ENCODE measurements at places on chromosomes 3 and 15.

DNA sequence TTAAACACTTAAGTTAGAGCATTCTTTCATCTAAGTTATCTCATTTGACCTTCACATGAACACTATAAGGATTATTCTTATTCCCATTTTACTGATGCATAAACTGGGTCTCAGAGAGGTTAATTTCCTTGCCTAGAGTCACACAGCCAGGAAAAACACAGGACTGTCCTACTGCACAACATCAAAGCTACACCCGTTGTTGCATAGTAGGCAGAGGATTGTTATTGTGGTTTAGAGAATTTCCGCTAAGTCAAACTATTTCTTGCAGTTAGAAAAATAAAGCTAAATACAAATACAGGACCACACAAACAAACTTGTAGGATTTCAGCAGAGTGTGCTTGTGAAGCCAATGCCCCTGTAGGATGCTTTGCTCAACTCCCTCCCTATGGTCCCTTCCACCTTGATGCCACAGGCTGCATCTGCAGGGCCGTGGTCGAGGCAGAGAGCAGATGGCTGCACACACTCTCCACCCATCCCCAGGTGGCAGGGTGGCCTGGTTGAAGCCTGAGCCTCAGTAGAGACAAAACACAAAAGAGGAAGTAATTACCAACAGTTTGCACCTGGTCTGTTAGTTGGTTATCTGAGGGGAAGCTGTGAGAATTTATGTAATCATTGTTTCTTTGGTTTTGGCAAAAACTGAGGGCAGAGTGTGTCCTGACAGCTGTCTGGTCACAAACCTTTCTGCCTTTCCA is 41.1 kb upstream of the SKOR1 start:
- no peak for DNase-seq

- no peak for DNase-seq
Observed at GRCh38 chr3:101091489-101091888, 98.3 kb upstream of the ABI3BP start.

GRCh38 chr3:126287536-126288241 is 69.5 kb downstream of the KLF15 start:
- peak; percentile 48 for DNase-seq

DNA sequence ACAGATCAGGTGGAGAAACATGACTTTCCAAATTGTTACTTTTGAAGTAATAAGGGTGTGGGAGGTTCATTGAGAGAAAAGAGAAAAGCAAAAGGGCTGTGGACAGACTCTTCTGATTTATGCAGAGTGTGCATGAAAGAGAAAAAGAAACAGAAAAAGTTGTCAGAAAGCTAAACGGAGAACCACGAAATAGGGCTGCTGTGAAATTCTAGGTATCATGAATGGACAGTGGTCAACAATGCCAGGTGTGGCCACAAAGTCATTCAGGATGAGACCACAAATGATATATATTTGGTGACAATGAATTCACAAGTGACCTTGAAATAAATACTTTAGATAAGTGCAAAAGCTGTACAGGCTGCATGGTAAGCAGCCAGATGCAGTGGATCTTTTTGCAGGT is 170.1 kb downstream of the IL5RA start:
- no peak for DNase-seq

GRCh38 chr3:74575857-74576256 is 38.6 kb downstream of the CNTN3 start:
- DNase-seq = no peak

DNA sequence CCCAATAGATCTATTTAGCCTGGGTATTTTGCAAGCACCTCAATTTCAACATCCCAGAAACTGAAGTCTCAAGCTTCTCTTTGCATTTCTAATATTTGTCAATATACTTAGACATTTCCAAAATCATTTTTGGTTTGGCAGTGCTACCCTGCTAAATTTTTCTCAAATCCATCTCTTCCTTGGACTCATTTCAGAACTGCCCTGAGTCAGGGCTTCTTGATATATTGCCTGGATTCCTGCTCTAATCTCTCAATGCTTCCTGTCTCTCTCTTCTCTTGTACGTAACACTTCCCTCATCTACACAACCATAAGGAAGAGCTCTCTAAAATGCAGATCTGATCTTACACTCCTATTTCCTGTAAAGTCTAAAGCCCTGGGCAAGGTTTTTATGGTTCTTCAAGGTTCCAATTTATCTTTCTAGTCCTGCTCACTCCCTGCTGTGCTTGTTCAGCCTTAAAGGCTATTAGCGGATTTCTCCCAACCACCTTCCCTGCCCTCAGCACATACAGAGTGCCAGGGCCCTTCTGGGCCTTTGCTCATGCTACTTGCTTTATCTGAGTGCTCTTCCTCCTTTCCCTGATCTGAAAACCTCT is 53.0 kb upstream of the MME start:
- peak; percentile 95 for DNase-seq

- DNase-seq = peak; percentile 30
Observed at GRCh38 chr3:72810659-72811434, 37.4 kb downstream of the SHQ1 start.

DNA sequence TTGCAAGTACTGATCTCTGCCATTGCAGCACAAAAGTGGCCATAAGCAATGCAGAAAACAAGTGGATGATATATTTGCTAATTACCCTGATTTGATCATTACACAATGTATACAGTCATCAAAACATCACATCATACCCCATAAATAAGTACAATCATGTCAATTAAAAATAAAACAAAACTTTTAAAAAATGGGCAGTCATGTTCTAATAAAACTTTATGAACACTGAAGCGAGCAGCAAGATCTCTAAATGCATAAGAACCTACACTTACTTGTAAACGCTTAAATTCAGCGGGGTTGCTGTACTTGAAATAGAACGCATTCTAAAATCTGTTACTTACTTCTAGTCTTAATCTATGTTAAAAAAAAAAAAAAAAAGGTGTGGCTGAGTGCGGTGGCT is 73.4 kb downstream of the AQR start:
- DNase-seq = no peak

DNA sequence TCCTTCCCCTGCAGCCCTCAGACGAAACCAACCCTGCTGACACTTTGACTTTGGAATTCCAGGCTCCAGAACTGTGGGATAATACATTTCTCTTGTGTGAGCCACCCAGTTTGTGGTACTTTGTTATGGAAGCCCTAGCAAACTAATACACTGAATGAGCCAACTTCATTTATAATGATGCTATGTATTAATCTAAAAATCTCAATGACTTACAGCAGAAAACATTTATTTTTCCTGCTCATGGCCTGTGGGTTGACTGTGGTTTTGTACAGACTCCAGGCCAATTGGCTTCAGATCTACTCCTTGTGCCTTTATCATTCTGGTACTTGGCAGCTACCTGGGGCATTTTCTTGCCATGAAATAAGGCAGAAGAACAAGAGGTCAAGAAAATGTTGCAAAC is 152.4 kb downstream of the EBLN2 start:
- peak; percentile 62 for DNase-seq

- DNase-seq = no peak
Observed at GRCh38 chr3:185758912-185759311, 65.9 kb downstream of the IGF2BP2 start.

- no peak for DNase-seq
Observed at GRCh38 chr15:97547381-97547780, 413.1 kb upstream of the ARRDC4 start.

DNA sequence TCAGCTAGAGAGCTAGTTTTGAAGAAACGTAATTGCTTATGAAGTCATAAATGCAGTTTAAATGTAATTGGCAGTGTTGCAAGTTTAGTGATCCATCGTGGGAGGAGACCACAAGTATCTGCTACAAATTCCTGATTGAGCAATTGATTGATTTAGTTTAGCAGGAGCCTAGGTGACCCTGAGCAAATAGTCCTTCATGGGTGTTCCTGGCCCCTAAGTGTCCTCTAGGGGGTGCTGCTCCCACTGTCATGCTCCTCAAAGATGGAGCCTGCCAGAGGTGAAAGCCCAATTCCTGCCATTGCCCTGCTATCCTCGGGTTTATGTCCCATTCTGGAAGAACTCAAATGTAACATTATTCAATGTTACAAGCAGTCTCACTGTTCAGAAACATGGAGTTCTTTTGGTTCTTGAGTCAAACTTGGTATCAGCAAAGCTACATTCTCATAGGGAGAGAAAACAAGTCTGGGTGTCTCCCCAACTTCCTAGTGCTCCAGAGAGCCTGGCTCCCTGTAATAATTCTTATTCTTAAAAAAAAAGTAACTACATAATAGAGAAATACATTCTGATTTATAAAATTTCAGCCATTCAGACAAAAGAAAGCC is 29.8 kb upstream of the SENP5 start:
- DNase-seq = peak; percentile 60

- DNase-seq = no peak
Observed at GRCh38 chr3:179292450-179292849, 30.4 kb upstream of the ZNF639 start.

DNA sequence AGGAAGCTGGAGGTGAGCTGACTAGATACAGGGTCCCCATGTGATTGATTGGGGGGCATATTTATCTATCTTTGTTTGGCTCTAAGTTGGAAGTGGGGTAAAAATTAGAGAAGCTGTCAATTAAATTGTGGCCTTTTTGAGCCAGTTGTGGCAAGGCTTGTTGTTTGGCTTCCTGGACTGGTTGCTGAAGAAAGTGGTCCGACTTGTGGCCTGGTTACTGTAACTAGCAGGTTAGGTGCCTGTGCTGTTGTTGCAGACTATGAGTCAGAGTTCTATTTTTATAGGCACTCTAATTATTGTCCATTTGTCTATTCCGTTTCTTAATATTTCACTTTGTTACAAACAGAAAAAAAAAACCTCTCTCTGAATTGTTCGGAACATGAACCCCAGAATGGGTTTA is 129.1 kb upstream of the CNTN6 start:
- no peak for DNase-seq

GRCh38 chr3:123503203-123503602 is 54.3 kb upstream of the ADCY5 start:
- no peak for DNase-seq

DNA sequence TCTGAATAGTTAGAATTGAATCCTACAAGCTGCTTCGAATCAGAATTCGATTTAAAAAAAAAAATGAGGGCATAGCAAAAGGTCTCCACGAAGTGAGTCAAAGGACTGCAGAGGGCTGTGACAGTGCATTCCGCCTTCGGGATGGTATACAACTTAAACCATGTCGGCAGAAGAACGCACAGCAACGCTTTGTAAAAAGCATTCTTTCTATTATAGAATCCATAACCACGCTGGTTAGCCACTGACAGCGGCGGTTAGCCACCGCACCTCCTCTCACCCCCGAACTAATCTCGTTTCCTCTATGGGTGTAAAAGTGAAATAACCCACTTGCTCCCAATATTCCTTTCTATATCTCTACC is 664 bp upstream of the PIK3CA start:
- no peak for DNase-seq

GRCh38 chr3:176403531-176403930 is 793.8 kb downstream of the TBL1XR1 start:
- no peak for DNase-seq

GRCh38 chr3:127750226-127751031 is 71.9 kb downstream of the MGLL start:
- DNase-seq = peak; percentile 79

GRCh38 chr15:90300988-90301706 is 35.7 kb downstream of the NGRN start:
- DNase-seq = peak; percentile 49

DNA sequence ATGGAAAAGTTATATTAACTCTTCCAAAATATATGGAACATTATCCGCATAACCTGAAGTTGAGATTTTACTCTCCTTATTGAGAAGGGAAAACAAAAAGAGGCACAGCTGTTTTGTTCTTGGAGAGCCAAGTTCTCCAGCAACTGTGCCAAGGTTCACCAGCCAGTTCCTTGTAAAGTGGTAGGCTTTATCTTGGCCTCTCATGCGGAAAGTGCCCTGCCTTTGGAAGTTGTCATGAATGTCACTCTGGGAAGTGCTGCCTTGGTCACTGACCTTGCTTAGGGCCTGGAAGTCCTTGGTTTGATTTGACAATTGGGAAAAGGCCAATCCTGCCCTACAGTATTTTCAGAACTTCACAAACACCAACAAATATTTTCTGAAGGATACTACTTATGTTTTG is 44.2 kb upstream of the THRB start:
- DNase-seq = no peak

DNA sequence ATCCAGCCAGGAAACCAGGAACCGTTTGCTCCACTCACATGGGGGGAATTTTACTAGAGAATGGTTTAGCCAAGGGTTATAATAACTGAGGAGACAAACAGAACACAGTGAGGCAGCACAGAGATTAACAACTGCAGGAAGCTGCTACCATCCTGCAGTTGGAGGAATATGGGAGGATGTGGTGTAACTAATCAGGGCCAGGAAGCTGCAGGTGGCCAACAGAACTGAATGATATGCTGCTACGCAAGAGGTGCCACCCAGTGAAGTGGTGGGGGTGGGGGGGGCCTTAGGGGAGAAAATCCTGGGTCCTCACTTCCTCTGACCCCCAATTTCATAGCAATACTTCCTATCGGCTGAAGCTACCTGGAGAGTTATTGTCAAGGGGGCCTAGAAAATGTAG is 306.4 kb upstream of the STT3B start:
- DNase-seq = no peak

GRCh38 chr15:78023865-78024518 is 53.5 kb downstream of the TBC1D2B start:
- no peak for DNase-seq

GRCh38 chr15:51144021-51144532 is 49.4 kb upstream of the TNFAIP8L3 start:
- peak; percentile 95 for DNase-seq

GRCh38 chr15:92928225-92928750 is 28.2 kb downstream of the CHD2 start:
- DNase-seq = no peak

- DNase-seq = no peak
Observed at GRCh38 chr3:19644405-19644804, 289.6 kb downstream of the EFHB start.
